ENCODE measurements at places on chromosomes 4 and X.

DNA sequence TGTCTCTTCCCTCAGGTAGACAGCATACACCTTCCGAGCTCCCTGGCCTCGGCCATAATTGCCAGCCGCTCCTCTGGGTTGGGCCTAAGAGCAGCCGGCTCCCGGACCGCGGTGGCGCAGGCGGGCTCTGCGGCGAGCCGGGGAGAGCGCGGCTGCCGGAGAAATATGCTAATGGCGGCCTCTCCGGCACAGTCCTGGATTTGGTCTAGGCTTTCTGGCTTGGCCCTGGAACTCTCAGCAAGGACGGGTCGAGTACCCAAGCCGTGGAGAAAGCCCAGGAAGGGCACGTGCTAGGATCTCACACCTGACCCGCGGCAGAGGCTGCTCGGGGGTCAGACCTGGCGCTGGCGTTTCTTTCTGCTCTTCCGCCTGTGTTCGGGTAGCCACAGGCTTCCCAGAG, 18.6 kb upstream of the ZIC3 start:
- no peak for DNase-seq

DNA sequence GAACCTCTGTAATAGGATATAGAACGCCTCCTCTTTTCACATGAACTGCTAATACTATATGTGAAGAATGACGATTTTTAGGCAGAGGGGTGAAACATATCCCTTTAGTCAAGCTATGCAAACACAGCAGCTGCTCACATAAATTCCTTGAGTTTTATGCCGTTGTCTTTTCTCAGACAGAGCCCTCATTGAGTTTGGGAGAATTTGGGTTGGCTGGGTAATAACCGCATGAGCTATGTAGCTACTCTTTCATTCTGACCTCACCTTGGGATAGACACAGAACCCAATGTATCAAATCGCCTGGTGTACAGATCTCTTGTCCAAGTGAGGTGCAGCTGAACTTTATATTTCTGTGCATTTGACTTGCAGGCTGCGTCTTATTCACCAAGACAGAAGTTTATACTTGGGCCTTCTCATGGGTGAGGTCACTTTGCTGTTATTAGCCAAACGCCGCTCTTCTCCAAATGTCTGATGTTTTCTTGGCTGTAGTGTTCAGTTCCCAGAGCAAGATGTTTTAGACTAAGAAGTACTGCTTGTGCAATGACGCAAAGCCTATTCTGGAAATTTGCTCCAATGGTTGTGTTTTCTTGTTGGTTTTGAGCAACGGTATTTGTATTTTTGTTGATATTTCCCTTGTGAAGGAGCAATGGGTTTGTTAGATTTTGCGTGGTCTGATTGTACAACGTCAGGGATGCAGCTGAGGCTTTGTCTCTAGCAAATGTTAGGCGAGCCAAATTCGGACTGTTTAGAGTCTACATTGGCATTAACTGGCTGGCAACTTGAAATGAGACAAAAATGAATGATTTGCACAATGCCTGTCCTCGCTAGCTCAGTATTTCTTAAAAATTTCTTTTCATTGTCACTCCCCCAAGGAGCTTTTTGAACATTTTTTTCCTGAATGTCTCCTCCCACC, 11.2 kb upstream of the SPARCL1 start:
- DNase-seq, result no peak

- DNase-seq, result no peak
Measured at GRCh38 chr4:18077808-18078207, 56.3 kb upstream of the LCORL start.

DNA sequence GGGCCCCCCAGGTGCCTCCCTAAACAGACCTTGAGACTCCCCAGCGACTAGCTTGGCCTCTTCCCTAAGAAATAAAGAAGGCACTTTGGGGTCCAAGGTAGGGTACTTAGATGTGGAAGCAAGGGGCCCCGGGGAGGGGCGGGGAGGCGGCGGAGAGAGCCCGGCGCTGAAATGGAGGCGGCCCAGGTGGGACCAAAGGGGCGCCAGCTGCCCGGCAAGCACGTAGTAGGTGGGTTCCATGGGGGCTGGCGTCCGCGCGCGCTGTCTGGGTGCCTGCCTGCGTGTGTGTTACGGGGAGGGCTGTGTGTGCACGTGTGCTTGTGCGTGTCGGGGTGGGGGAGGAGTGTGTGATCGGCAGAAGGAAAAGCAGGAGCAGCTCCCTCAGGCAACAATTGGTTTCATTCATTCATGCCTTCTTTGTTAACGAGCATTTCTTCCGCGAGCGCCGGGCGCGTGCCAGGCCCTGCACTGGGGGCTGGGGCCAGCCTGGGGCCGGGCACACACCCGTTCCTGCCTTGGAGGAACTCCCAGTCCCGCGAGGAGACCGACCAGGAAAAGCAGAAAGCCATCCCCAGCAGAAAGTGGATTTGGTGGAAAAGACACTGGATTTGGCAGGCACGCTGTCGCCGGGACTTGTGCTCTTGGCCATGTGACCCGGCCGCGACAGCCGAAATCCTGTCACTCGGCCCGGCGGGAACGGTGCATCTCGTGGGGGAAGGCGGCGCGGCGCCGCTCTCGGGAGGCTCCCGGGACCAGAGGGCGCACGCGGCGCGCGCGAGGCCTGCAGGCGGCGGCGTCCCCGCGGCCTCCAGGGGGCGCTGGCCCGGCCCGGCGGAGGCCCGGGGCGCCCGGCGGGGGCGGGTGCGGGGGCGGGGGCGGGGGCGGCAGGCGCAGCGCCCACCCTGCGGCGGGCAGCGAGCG, 3.3 kb upstream of the DUSP9 start:
- DNase-seq, result no peak

DNA sequence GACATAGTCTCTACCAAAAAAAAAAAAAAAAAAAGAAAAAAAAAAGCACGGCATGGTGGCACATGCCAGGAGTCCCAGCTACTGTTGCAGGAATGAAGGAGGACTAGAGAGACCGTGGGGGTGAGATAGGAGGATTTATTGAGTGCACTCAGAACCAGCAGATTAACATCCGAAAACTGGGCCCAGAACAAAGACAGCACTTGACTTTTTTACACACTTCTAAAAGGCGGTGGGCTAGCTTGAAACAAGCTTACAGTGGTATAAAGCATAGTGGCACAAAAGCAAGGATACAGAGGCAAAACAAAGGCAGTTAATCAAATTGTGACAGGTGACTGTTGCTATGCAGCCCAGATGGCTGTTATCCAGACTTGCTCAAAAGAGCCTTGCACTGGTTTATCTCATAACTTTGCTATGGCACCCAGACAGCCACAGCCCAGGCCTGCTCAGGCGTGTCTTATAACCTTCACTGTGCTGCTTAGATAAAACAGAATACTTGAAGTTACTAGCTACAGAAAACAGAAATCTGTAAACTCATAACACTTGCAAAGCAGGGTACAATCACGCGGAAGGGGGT, 9.9 kb upstream of the PI4K2B start:
- no peak for DNase-seq

- DNase-seq, result no peak
Measured at GRCh38 chrX:132022967-132023895, at the start of gene STK26. STK26 (plus strand) TSS chrX:132023302; CDS start chrX:132023618, 316 bp downstream.

DNA sequence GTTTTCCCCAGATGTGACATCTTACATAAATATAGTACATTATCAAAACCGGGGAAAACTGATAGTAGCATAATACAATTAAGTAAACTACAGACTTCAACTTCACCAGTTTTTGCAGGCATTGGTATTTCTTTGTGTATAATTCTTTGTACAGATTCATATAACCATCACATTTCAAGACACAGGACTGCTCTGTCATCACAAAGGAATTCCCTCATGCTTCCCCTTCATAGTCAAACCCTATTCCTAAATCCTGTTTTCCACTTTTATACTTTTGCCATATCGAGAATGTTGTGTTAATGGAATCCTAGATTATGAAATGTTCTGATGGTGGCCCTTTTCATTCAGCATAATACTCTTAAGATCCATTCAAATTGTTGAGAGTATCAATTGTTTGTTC, 36.0 kb downstream of the STIM2 start:
- DNase-seq, result peak; percentile 39

GRCh38 chr4:141759796-141760425, 123.5 kb downstream of the IL15 start:
- no peak for DNase-seq

DNA sequence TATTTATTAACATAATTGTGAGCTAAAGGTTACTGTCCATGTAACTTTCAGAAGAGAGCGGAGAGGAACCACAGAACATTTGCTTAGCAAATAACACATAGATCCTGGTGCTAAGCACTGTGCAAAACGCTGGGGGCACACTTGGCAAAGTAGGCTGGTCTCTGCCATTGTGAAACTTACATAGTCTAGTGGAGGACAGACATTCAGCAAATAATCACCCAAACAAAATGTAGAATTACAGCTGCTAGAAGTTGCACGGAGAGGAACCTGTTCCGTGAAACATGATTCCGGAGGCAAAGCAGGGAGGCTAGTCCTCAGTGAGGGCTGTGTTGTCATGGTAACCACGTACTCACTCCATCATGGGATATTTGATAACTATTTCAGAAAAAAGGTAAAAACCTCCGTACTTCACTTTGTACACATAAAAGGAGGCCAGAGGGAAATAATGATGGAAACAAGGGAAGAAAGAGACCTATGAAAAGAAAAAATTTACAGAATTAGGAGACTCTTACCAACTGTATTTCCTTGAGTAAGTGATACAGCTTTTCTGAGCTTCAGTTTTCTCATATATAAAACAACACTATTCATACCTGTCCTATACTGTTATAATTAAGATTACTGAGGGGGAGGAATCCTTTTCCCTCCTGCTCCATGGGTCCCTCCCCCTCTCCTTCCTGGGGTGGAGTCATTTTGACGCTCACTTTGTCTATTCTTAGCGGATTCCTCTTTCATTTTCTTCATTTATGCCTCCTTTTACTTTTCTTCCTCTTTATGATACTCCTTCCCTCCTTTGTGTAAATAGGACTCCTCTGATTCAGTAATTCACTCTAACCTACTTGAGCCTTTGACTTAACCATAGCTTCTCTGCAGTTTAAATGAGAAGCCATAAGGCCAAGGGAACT, 825 bp upstream of the RASGEF1B start:
- no peak for DNase-seq

GRCh38 chrX:63503541-63503940, 152.4 kb upstream of the SPIN4 start:
- no peak for DNase-seq

- peak; percentile 59 for DNase-seq
Measured at GRCh38 chrX:63657821-63658220, 127.2 kb downstream of the ARHGEF9 start.

- no peak for DNase-seq
Measured at GRCh38 chr4:143554728-143555597, 41.5 kb downstream of the SMARCA5 start.

DNA sequence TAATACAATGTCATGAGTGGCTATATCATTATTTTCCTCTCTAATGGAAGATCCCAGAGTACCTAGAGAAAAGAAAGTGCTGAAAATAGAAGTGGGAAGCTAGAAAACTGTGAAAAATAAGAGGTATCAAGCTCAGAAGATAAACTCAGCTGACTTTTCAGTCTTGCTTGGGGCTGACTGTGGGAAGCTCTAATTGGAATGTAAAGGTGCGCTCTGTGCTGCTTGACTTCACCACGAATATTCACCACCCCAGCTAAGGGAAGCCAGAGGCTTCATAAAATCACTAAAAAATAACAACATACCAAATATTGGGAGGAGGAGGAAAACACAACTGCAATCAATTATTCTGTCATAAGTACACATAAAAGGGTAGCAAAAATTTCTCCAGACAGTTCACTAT, 25.1 kb downstream of the NDST3 start:
- DNase-seq, result no peak

DNA sequence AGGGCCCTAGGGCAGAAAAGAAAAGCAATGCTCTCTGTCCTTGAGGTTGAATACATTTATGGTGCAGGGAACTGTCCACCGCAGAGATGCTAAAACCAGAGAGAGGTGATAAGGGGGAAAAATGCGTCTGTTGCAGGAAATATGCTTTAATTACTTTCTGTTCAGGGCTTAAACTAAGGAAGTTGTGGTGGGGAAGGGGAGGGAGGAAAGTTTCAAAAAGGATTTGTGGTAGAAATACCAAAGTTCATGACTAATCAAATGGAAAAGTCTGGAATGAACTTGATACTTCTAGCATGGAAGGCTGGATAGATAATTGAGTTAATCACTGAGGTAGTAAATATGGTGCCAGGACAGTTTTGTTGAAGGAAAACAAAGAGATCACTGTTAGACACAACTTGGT, 99.0 kb downstream of the ASB9 start:
- no peak for DNase-seq

DNA sequence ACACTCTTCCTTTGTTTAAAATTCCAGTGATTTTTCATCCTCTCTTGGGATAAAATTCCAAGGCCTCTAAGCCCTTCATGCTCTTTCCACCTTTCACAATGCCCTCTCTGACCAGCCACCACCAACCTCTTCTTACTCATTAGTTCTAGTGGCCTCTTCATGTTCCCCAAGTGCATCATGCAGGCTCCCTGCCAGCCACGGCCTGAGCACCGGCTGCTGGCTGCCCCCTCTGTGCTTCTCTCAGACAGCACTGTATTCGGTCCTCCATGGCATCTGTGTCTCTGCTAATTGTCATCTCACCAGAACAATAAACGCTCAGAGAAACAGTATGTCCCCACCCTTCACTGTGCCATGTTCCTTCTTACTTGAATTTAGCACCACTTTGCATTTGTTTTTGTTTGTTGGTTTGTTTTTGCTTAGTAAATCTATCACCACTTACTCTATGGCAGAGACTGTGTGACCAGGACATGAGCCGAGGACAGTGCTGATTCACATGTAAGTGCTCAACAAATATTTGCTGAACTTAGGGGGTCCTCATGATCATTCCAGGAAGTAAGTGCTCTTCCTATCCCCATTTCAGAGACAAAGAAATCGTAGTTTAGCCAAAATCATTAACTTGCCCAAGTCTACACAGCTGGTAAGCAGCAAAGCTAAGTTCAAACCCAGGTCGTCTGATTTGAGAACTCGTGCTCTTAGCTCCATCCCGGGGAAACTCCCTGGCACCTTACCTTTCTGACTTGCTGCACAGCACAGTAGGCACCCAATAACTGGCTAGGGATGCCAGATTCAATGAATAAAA, 77.1 kb upstream of the UCP1 start:
- no peak for DNase-seq

GRCh38 chrX:48676893-48677270, 6.7 kb upstream of the WAS start:
- DNase-seq, result no peak

GRCh38 chr4:117783716-117784115, 250.6 kb upstream of the NDST3 start:
- DNase-seq, result no peak

DNA sequence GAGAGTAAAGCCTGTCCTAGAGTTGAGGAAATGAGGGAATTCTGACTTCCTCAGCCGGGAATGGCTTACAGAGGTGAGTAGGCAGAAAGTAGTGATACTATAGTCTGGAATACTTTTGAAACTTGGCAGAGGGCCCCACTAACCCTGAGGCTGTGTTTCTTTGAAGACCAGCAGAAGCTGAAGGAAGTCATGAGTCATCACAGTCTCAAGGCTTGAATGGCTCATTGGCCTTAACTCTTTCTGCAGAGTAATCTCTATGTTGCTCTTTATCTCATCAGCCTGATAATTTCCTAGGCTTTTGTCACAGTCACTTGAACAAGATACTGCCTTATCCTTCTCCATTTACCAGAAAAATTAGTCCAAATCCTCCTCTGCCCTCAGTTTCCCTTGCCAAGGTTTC, 80.8 kb downstream of the ANKRD50 start:
- DNase-seq, result peak; percentile 57

- DNase-seq, result no peak
Measured at GRCh38 chr4:70027011-70027410, 1.2 kb upstream of the HTN3 start.

- DNase-seq, result peak; percentile 73
Measured at GRCh38 chr4:78684325-78685079, 91.6 kb upstream of the BMP2K start.

All from HS-27A (cell line).